ENCODE measurements at places on chromosomes 2 and 18.

- DNase-seq: peak; percentile 28
These were observed 86.0 kb downstream of the WDSUB1 start for GRCh38 chr2:159200498-159200897.

DNA sequence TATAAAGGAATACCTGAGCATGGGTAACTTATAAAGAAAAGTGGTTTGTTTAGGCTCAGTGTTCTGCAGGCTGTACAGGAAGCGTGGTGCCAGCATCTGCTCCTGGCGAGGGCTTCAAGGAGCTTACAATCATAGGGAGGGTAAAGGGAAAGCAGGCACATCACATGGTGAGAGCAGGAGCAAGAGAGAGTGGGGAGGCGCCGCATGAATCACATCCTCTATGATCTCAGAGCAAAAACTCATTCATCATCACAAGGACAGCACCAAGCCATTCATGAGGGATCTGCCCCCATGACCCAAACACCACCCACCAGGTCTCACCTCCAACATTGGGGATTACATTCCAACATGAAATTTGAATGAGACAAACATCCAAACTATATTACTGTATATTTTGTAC is 32.5 kb downstream of the R3HDM1 start:
- DNase-seq: no peak

GRCh38 chr2:233075966-233076339 is 15.8 kb downstream of the INPP5D start:
- no peak for DNase-seq

DNA sequence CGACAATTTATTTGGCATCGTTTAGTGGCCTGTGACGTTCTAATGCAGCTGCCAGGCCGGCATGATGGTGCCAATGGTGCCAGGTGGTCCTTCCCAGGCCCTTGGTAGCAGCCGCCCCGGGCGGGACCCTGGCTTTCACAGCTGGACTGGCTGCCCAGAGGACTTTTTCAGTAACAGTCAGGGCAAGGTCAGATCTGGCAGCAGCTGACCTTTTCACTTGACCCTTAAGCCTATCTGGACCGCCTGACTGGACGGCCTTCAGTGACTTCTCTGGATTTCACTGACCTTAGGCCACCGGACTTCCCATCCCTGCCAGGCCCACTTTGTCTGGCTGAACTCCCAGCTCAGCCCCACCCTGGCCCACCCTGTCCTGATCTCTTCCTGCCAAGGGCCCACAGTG is 15.9 kb downstream of the TRIB2 start:
- no peak for DNase-seq

DNA sequence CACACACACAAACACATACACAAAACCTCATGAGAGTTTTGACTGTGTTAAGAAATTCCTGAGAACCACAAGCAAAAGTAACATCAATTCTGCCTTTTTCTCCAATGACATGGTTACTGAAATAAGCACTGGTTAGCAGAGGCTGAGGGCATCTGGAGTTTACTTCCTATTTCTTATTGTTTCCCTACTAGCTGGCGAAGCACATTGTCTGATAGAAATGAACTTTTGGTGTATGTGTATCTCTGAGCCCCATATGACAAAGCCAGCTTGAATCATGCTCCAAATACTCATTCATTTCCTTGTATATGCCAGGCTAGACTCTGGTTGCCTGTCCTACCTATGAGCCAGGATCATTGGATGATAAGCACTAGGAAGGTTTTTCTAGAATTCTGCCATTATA is 203.1 kb downstream of the NCKAP5 start:
- DNase-seq: no peak

GRCh38 chr2:153497938-153498629 is 19.5 kb upstream of the RPRM start:
- no peak for DNase-seq

DNA sequence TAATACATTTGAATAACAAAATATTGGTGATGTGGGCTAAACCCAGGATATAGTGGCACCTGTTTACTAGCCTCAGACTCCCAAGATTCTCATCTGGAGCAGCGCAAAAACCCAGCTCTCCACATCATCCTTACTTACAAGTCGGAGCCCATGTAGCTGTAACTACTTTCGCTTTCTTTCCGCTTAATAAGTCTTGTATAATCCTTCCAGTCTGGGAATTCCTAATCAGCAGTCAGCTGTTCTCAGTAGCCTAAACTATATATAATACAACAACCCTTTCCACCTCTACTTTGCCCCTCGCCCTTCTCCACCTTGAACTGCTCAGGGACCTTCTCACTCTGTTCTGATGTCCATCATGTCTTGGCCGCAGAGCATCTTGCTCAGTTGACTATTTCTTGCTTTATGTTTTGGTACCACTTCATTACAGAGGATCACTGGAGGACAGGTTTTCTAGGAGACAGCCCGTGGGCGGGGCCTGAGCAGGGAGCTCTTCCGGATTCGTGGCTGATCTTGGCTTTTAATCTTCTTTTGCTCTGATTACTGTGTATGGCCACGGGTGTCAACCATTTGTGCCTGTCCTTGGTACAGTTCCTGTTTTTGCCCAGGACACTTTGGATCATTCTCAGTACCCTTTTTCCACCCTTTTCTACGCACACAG is 119.9 kb upstream of the SERTAD2 start:
- DNase-seq: no peak

DNA sequence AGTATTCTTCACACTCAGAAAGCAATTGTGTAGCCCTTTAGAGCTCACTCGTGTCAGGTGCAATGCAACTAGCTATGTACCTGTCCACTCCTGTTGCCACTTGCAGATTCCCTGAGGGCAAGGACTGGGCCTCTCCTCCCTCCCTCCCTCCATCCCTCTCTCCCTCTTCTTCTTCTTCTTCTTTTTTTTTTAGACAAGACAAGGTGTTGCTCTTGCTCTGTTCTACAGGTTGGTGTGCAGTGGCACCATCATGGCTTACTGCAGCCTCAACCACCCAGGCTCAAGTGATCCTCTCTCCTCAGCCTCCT is 119.7 kb downstream of the ACKR3 start:
- no peak for DNase-seq

DNA sequence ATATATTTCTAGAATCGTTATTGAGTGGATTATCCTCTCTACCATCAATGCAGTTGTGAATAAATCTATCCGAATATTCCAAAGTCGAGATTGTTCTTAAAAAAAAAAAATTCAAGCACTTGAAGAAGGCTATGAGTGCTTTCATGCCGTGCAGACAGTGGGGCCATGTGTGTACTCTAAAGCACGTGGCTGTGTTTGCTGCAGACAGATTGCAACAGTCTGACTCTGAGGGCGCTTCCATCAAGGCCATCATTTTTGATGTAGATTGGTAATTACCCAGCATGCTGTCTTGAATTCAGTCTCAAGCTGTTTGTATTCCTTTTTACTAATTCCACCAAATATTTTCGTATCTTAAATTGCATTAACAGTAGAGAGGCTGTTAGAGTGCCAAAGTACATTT is 325.9 kb upstream of the LINC00305 start:
- no peak for DNase-seq

DNA sequence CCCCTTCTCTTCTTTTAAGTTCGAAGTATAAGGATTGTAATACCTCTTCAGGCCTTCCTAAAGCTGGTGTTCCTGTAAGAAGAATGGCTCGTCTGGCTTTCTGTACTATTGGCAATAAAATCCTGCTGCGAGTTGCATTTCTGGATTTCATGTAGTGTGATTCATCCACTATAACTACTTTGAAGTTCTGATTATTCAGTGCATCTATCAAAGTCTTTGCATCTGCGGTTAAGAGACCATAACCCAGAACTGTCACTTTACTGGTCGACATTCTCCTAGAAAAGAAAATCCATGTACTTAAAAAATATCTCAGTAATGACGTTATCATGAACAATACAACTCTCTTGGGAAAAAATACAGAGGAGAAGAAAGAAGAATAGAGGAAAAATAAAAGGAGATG is 181.1 kb downstream of the ZRANB3 start:
- no peak for DNase-seq

DNA sequence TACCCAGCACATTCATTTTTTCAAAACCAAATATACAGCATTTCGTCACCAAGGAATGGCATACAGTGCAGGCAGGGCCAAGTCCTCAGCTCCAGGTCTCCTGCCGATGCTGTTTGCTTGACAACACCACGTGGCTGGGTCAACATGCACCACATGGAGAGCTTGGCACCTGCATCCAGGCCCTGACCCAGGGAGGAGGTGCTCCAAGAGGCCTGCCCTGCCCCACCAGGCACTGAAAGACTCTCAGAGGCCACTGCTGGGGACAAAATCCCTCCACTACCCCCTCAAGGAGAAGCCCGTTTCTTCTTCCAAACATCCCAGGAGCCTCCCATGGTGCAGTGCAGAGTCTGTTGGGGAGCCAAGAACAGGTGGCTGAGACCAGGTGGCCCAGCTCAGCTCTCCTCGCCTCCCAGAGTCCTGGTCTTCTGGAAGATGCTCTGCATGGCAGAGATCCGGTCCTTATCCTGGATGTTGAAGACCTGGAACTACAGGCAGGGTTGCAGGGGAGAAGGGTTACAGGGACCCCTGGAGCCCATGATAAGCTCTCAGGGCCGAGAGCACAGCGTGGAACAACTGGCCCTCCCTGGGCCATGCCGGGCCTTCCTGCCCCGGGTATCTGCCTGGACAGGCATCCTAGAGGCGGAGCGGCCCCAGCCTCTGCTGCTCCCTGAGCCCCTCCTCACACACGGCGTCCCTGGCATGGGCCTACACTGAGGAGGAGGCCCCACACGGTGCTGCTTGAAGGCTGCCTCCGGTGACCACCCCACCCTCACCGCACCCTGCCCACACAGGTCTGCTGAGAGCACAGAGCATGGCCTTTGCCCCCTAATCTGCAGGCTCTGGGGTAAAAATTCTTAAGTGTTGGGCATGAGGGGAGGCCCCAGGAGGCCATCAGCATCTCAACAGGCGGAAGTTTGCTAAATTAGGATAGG is 9.0 kb downstream of the MAB21L4 start:
- DNase-seq: no peak

DNA sequence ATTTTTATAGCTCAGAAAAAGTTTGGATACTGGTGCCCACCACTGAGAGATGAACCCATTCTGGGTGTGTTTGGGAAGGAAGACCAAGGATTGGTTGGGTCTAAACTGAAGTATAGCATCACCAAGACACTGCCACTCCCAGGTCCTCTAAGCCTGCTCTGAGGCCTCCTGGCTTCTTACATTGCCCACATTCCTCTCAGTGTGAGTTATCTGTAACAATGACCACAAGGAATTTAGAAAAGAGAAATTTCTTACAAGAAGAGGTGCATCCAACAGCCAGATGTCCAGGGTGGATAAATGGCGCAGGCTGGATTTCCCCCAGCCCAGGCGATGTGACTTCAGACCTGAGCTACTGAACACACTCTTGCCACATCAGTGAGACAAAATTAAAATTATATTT is 1.6 kb upstream of the GPR45 start:
- DNase-seq: peak; percentile 78

DNA sequence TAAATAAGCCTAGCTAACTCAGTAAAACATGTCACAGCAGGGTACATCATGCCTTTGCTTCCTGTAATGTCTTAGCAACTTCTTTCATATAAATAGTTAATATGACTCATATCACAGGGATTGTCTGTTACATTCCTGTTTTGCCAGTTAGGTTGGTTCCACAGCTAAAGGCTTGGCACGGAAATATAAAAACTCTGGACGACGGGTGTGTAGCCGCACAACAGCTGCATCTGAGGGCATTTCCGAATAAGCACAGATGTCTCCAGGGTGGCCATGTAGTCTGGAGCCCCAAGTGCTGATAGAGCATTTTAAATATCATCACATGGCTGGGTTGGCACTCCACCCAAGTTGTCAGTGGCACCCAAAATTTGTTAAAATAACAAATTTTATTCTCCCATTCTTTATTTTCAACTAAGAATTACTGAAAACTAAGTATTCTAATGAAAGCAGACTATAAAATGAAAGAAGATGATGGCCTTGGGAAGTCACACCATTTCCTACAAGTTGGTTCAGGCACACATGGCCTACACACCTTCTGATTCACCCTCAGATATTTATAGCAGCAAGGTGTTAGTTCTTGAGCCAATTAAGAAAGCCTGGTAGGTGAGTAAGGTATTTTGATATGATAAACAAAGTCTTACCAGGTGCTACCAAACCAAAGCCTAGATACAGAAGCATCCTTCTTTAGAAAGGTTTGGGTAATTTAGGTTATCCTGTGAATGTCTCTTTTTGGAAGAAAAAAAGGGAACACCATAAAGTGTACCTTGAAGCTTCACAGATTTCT is 61.8 kb upstream of the STK17B start:
- DNase-seq: peak; percentile 79

DNA sequence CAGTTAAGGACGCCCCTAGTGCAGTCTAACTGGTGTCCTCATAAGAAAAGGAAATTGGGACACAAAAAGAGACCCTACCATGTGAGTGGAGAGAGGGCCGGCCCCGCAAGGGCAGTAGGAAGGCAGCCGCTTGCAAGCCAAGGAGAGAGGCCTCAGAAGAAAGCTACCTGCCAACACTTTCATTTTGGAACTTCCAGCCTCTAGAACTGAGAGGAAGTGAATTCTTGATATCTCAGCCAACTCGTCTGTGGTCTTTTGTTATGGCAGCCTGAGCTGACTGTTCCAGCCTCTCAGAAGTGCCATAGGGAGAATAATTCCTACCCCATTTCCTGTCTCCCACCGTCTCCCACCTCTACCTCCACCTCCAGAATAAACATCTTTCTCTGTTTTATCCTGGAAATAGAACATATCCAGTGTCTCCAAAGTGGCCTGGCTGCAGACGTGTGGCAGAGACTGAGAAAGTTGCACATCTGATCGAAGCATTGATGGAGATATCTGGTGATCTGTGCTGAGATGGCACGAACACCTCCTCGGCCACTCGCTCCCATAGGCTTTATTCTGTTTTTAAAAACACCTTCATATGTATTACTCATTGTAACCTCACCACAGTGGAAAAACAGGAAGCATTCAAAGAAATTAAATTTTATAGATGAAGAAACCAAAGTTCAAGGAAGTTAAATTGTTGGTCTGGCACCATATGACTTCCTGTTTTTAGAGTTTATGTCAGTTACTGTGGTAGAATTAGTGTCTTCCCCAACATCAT is 39.5 kb upstream of the MARCO start:
- no peak for DNase-seq

- no peak for DNase-seq
These were observed 194.5 kb upstream of the SIX3 start for GRCh38 chr2:44746856-44747615.

- peak; percentile 66 for DNase-seq
These were observed 725 bp upstream of the ANKRD53 start for GRCh38 chr2:70977605-70978205.

GRCh38 chr18:58861861-58862301 is 2.8 kb upstream of the ZNF532 start:
- peak; percentile 15 for DNase-seq

- peak; percentile 70 for DNase-seq
These were observed 48.5 kb upstream of the PROKR1 start for GRCh38 chr2:68594674-68595492.

GRCh38 chr2:46701152-46701551 is 214.5 kb downstream of the MCFD2 start:
- peak; percentile 71 for DNase-seq

- no peak for DNase-seq
These were observed 55.1 kb upstream of the XDH start for GRCh38 chr2:31469648-31470047.
